ENCODE measurements at places on chromosomes 16 and 17.
A peak's percentile ranks its signal among the peaks of the same experiment; 100 is the strongest.

- no peak for DNase-seq
Observed at GRCh38 chr17:10286324-10286723, 86.5 kb downstream of the MYH13 start.

DNA sequence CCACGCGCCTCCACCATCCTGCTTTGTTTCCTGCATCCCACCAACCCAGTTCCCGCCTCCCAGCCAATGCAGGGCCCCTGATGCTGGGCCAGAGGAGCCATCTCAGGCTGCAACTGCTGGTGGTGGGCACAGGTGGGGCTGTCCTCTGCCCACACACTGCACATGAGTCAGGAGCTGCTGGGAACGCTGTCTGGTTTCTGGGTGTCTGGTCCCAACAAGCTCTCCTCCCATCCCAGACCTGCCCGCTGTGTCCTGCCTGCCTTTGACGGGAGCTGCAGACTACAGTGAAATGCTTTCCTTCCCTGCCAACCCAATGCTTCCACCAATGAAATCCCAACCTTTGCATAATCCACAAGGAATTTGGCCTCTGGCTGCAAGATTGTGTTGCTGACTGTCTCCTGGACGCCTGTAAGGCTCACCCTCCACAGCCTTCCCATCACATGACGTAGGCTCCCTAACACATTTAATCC, 98.9 kb downstream of the N4BP1 start:
- no peak for DNase-seq

GRCh38 chr16:69143116-69143515, 10.7 kb downstream of the UTP4 start:
- DNase-seq, result peak; percentile 45

DNA sequence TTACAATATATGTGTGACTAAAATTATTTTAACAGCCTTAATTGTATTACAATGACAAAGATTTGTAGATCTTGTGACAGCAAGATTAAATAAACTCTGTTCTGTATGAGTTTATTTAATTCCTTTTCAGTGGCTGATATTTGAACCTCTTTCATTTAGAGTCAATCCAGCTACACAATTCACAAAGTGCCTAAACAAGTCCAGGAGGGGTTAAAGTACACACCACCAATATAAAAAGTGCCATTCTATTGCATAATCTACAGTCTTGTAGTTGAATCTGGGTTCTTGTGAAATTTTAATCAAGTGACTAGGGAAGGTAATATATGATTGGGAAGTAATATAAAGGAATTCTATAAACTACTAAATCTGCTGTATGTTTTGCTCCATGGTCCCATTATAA, 3.9 kb upstream of the NFAT5 start:
- DNase-seq, result peak; percentile 23

DNA sequence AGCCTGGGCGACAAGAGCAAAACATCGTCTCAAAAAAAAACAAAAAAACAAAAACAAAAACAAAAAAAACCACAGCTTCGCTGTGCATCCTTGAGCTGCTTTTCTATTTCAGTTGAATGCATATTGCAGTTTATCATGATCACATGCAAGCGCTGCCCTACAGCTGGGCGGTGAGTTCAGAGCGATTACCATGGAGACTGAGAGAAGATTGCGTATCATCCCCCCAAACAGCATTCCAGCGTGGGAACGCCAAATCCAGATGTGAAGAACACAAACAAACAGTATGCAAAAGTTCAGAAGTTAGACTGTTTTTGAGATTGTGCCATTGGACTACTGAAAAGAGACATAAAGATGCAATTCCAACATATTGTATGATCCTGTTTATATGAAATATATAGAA, 15.1 kb upstream of the SLC52A1 start:
- DNase-seq, result no peak

- DNase-seq, result no peak
Observed at GRCh38 chr16:1144476-1145382, 8.2 kb upstream of the CACNA1H start.

DNA sequence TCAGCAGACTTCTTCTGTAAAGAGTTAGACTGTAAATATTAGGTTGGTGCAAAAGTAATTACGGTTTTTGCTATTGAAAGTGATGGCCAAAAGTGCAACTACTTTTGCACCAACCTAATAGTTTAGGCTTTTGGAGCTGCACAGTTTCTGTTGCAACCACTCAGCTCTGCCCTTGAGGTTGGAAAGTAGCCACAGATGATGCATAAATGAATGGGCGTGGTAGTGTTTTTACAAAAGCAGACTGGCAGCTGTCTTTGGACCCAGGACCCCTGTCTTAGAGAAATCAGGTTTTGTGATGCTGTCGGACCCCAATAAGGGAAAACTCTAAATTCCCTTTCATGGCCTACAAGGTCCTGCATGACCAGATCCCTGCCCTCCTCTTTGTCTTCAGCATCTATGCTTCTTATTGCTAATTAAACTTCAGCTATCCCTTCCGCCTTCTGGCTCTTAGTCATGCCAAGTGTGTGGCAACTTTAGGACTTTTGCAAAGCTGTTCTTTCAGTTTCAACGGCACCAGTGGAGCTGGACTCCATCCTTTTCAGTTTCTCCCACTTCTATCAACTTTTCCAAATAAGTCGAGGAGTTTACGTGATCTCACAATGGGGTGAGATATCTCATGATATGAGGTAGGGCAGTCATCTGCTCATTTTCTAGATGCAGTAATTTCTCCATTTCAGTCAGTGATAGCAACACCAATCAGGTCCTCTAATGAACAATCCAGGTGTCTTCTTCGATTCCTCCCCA, 232.3 kb downstream of the XYLT1 start:
- no peak for DNase-seq

- no peak for DNase-seq
Observed at GRCh38 chr16:14199624-14200023, 128.5 kb downstream of the MRTFB start.

- no peak for DNase-seq
Observed at GRCh38 chr16:24156777-24157176, 99.4 kb upstream of the CACNG3 start.

GRCh38 chr17:47964856-47965255, 6.1 kb upstream of the CDK5RAP3 start:
- DNase-seq, result no peak

GRCh38 chr17:4261452-4261851, 2.3 kb downstream of the ANKFY1 start:
- no peak for DNase-seq

DNA sequence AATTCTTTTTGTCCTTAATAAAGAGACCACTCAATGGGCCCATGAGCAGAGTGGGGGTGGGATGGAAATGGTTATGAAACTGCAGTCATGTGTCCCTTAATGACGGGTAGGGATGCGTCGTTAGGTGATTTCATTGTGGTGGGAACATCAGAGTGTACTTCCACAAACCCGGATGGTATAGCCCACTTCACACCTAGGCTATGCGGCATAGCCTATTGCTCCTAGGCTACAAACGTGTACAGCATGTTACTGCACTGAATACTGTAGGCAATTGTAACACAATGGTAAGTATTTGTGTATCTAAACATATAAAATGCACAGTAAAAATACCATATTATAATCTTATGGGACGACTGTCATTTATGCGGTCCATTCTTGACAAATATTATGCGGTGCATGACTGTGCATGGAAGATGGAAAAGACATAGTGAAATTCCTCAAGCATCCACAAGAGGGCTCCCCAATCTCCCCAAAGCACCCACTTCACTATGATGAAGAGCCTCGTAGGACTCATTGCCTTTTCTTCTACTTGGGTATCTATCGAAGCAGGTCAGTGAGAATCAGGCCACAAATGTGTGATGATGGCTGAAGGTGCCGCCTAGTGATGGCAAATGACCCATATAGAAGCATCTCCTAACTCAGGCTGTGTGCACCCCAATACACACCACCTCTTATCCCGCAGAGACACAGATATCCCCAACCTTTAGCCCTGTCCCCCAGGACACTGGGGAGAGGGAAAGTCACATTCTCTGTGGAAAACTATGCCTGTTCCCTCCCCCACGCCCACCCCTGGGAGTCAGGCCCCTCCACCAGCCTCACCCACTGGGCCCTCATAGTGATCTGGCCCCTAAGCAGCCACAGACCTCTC, 43.5 kb downstream of the TBX21 start:
- peak; percentile 67 for DNase-seq

DNA sequence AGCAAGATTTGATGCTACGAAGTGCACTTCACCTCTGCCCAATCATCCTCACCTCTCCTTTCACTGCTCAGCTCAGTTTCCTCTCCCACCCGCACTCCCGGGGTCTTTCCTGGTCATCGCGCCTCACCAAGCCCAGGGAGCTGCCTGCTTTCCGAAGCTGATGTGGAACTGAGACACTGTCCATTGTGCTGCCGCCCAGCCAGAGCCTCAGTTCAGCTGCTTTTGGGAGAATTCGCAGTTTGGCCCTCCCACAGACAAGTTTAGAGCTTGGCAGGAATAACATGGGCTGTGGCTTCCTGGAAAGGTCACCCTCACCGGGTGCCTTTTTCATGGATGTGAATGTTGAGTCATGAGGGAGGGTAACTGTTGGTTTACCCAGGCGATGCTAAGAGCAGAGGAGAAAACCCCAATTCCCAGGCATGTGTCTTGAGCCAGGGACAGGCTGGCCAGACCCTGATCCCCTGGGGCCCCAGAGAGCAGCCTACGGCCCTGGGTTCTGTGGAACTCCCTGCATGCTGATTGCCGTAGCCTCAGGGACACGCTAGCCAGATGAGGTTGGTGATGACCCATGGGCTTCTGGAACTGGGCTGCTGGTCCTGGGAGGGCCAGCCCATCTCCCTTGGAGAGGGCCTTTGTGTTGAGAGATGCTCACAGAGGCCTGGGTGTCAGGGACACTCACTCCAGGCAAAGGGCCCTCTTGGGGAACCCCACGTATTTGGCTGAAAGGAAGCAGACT, 1687.5 kb downstream of the TP53TG3F start:
- DNase-seq, result no peak

- DNase-seq, result no peak
Observed at GRCh38 chr16:88522276-88522949, 47.8 kb upstream of the ZC3H18 start.

DNA sequence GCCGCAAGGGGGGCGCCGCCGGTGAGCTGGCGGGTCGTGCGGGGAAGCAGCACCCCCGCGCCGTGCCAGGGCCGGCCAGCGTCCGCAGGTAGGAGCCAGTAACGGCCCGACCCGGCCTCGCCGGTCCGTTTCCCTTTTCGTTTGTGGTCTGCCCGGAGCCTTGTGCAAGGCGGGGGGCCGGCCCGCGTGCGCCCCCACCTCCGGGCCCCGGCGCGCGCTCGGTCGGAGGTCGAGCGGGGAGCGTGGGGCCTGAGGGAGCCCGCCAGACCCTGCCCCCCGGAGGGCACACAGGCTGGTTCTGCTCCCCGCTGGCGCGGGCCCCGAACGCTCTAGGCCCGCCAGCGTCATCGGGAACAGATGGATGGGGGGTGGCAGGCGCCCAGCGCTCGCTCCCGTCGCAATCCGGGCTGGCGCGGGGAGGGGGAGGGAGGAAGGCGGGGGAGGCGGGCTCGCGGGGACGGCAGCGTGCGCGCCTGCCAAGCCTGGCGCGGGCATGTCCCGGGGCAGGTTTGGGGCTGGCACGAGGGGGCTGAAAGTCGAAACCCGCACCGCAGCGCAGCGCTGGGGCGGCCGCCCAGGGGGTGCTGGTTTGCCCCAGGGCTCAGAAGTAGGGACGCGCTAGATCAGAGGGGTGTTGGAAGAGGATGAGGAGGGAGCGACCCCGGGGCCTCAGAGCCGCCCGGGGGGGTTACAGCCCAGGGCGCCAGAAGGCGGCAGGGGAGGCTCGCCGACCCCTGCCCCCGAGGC, 1.5 kb upstream of the GSE1 start:
- peak; percentile 83 for DNase-seq

DNA sequence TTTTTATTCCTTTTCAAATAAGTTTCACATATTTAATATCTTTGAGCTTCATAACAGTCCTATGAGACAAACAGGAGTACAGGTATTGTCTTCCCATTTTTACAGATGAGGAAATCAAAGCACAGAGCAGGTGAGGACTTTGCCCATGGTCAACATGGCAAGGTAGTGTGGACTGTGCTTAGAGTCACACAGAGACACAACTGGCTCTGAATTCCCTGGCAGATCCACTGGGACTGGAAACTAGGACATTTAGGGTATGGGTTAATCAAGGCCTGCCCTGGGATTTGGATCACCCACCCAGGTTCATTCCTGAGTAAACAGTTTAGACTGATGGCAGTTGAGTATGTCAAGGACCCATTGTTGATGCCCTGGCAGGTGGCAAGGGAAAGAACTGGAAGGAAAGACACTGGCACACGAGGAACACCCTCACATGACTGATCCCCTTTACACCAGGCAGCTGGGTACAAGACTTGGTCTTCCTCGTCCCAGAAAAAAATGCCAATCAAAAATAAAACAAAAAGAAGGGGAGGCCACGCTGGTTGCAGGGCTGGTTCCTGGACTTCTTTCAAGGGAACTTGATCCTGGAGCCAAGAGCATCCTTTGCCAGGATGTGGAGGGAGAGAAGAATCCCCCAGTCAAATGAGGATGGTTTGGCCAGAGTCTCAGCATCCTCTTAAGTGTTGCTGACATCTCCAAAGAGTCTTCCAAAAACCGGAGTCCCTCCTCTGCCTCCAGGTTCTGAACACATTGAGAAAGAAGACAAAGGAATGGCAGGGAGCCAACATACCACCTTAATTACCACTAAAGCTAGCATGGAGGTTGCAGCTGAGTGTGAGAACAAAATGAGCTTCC, 34.9 kb downstream of the CHD9 start:
- no peak for DNase-seq

DNA sequence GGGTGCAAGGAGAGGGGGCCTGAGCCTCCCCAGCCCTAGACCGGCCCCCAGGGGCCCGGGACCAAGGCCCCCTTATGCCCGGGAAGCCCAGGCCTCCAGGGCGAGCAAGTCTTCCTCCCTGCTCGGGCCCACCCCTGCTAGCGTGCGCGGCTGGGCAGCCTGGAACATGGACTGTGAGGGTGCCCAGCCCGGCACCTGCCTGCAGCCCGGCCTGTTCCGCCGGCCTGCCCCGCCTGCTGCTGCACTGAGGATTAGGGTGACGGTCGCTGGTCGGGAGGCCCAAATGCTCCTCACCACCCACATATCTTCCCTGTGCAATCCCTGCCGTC, 6.0 kb downstream of the HS3ST6 start:
- DNase-seq, result no peak

GRCh38 chr16:24525970-24526559, 13.3 kb upstream of the RBBP6 start:
- no peak for DNase-seq

GRCh38 chr17:42291129-42291528, 2.8 kb downstream of the STAT5A start:
- no peak for DNase-seq

- peak; percentile 24 for DNase-seq
Observed at GRCh38 chr16:75695708-75696107, 5.6 kb downstream of the DUXB start.

GRCh38 chr17:45221081-45222013, at the start of gene FMNL1:
TSS of gene FMNL1 (plus strand) at chr17:45221885. CDS start at chr17:45222125, 240 bp downstream.
- DNase-seq, result peak; percentile 87

- DNase-seq, result no peak
Observed at GRCh38 chr17:55961386-55961785, 191.9 kb upstream of the ANKFN1 start.

Measured in NB4 (cell line).